Right renal pelvis (tissue), 4 donors: ENCODE measurements at places on chromosomes 11 and 22. TPM values are rescaled to one million over a fixed set of nuclear protein-coding genes. Genes with fewer than 3 reads are reported as not detected.

DNA sequence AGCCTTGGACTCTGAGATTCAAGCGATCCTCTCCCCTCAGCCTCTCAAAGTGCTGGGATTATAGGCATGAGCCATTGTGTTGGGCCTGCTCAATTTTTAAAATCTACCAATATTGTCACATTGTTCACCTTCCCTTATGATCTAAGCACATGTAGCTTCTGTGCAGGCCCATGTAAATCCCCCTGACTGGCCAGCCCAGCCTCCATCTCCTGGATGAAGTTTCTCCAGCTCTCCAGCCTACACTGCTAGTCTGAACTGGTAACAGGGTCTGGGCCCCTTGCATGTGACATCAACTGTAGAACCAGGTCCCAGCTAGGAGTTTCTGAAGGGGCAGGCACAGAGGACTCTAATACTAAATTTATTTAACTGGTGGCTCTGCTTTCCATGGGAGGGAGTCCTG, 32.8 kb upstream of the YPEL1 start:
- DNase-seq = no peak

DNA sequence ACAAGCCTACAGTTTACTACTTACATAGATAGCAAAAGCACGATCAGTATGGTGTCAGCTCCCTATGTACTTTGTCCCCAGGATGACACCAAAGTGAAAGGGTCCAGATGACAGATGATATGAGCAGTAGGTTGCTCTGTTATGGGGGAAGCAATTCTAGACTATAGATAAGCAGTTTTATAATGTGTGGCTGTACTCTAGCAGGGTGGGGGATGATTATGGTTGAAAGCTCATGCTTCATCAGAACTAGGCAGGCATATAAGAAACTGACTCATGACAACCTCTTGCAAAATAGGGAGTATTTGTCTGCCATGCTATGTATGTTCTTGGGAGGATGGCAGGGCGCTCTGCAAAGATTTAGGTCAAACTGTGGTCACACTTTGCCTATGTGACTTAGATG, 158.2 kb upstream of the ZBED5 start:
- no peak for DNase-seq

- no peak for DNase-seq
Observed at GRCh38 chr22:48510599-48510998, 1317.1 kb downstream of the BRD1 start.

DNA sequence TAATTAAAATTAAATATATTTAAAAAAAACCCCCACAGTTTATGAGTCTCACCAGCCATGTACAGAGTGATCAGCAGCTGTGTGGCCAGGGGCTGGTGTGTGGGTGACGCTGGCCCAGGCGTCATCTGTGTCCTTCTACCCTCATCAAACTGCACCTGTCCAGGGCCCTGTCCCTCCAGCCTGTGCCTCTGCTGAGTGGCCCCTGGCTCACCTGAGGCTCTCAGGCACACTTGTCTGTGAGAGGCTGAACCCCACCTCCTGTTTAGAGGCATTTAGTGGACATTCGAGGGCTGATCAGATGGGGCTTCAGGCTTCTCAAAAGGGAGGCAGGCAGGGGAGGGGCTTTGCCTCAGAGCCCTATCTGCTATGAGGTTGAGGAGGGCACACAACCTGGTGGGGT, 29.9 kb upstream of the SMIM38 start:
- DNase-seq = no peak

- DNase-seq = no peak
Observed at GRCh38 chr22:48218889-48219420, 1456.5 kb downstream of the TBC1D22A start.

GRCh38 chr11:15307619-15308024, 192.9 kb downstream of the INSC start:
- DNase-seq = no peak

DNA sequence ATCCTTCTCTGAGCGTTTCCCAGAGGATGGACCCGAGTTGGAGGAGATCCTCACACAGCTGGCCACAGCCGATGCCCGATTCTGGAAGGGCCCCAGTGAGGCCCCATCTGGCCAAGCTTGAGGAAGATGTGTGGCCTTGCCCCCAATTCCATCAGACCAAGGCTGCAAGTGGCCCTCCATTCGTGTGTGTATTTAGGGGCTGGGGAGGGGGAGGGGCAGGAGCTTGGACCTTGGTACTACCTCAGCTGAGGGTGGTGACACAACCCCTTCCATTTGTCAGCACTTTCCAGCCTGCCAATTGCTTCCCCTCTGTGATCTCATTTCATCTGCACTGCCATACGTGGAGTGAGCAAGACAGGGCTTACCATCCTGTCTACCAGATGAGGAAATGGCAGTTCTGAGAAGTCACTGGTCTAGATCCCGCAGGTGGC, 1.3 kb upstream of the BBS1 start:
- no peak for DNase-seq

DNA sequence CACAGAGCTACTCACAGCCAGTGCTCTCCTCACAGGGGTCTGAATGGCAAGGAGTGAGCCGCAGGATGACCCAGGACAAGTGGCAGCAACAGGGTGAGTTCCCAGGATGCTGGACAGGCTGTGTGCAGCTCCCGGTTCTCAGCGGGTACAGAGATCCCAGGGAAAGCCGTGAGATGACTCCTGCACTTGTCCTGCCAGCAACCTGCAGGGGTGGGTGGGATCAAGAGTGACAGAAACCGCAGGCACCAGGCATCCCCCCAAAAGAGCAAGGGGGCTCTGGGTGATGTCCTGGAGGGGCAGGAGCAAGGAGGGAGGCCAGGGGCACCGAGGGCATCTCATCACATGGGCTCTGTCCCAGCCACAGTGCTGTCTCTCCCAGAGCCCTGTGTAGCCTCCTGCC, 15.9 kb upstream of the PRODH start:
- DNase-seq = no peak

- DNase-seq = no peak
Observed at GRCh38 chr11:118102721-118103261, 16.0 kb upstream of the SMIM35 start.

GRCh38 chr11:93143186-93143585, 54.6 kb downstream of the SLC36A4 start:
- no peak for DNase-seq

GRCh38 chr11:132114743-132115142, 744.3 kb downstream of the NTM start:
- DNase-seq = no peak

DNA sequence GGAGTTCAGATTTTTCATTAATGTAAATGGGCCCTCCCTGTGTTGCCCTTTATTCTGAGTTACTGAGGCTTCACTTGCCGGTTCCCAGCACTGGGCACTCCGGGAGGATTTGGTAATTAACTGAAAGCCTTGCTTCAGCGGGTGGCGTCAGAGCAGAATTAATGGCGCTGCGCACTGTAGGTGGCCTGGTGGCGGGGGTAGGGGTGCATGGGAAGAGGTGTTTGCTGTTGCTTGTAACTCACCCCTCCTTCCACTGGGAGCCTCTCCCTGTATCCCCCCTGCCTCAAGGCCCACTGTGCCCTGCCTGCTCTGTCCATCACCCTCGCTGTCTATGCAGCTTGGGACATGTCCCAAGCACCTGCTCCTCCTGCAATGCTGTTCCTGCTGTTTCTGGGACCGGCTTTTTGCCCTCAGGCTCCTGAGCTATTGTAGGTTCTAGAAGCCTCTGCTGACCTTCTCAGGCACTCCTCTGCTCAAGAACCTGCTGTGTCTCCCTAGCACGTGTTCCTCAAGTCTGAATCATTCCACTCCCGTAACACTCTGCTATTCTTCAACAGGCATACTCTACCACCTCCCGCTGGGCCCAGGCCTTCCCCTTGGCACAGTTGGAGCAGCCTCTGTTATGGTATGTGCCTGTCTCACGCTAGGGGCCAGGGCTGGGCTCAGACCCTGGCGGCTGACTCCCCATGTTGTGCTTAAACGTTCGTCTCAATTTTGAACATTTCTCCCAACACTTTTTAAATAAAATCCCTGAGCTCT, 24.4 kb downstream of the ARHGAP8 start:
- DNase-seq = no peak

- no peak for DNase-seq
Observed at GRCh38 chr11:20415432-20415831, 27.9 kb downstream of the PRMT3 start.

- no peak for DNase-seq
Observed at GRCh38 chr11:22684082-22684481, 17.7 kb downstream of the GAS2 start.

DNA sequence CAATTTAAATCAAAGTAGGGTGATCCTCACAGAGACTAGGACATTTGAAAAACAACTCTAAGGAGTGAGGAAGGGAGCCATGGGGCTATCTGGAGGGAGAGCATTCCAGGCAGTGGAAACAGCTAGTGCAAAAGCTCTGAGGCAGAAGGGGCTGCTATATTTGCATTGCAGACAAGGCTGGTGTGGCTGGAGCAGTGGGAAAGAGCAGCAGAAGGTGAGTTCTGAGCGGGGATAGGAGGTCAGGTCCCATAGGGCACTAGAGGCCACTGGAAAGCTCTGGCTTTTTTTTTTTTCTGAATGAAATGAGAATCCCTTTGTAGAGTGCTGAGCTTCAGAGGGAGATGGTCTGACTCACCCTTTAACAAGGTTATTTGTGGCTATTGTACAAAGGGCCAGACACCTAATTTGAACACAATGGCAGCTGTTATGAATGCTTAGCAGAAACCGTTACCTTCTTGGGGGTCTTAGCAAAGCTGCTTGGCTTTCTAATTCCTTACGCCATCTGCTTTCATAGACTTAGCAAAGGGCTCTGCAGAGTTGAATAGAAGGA, 291.6 kb downstream of the BUD13 start:
- no peak for DNase-seq

DNA sequence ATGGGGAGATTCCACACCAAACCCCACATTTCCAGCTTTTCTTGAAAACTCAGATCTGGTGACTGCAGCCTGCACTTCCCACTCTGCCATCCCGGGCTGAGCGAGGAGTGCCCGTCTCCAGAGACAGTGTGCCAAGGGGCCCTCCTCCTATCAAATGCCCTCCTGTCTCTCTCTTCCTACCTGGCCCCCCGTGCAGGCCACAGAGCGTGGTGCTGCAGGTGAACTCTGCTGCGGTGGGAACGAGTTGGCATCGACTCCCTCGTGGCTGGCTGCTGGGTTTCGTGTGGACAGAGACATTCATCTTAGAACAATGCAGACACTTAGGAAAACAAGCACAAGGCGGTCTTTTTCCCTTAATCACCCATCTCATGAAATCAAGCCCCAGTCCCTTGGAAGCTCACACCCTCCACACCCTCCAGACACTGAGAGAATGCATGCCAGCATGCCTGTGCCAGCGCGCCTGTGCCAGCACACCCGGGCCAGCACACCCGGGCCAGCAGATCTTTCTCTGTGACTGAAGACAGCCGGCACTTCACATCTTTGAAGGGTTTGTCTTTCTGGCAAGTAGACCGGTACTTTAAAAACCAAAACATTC, 65.0 kb downstream of the PARVB start:
- no peak for DNase-seq

- no peak for DNase-seq
Observed at GRCh38 chr11:5283086-5283485, 13.3 kb upstream of the HBE1 start.

GRCh38 chr22:24144778-24145085, 36.6 kb upstream of the SUSD2 start:
- DNase-seq = no peak

DNA sequence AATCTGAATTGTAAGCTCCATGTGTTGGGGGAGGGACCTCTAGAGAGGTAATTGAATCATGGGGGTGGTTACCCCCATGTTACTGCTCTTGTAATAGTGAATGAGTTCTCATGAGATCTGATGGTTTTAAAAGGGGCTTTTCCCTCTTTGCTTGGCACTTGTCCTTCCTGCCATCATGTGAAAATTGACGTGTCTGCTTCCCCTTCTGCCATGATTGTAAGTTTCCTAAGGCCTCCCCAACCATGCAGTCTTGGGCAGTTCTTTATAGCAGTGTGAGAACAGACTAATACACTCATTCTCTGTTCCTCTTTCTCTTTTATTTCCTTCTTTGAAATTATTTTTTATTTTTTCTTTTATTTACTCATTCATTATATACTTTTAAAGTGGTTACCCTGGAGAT, 239.4 kb downstream of the CSNK2A3 start:
- no peak for DNase-seq

- DNase-seq = no peak
Observed at GRCh38 chr11:57977709-57978108, 46.0 kb upstream of the OR9Q1 start.

DNA sequence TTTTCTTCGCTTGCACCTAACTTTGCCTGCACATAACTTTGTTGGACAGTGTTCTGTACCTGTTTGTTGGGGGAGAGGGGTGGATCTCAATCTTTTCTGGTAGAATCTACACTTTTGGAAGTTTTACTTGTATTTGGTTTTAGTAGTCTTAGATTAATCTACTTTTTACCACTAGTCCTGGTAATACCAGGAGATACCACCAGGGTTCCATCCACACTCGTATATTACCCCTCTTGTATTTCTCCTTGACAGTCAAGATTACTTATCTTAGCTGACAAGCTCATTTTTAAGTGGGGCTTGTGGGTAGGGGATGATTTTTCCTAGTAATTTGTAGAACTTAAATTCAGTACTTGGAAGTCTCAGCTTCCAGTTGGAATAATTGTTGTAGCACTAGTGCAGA, 37.3 kb upstream of the TECTA start:
- no peak for DNase-seq

DNA sequence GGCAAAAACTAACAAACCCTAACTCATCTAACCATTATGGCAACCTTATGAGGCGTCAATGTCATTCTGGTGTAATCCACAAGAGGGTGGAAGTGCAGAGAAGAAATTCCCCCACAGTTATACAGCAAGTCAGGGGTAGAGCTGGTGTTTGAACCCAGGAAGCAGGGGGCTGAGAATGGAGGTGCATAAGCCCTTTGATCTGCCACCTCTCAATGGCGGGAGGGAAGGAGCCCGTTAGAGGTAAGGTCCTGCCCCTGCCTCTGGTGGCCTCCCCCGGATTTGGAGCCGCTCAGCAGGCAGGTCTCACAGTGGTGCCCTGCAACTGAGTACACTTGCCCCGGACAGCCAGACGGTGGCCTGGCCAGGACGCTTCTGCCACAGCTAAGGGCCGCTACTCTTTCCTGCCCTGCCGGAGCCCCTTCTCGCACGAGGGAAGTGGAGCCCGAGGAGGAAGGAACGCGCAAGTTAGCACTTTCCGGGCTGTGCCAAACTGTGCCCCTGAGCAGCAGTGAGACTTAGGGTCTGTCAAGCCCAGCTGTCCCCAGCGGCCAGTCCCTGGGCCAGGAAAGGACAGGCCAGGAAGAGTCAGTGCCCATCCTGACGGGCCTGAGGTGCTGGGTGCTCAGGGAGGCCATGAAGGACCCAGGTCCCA, 1.1 kb downstream of the FXYD2 start:
- no peak for DNase-seq

OR10A4 gene
- polyA plus RNA-seq = not detected

CDC42BPG gene
- 4.4 TPM for polyA plus RNA-seq

SCGB1D2 gene
- 1.9 TPM for polyA plus RNA-seq

TCN1 gene
- polyA plus RNA-seq = not detected

APOL5 gene
- polyA plus RNA-seq = not detected

PTPRJ gene
- 25.0 TPM for polyA plus RNA-seq

RAG2 gene
- 0.33 TPM for polyA plus RNA-seq

RAB39A gene
- polyA plus RNA-seq = 1.2 TPM

UPK3A gene
- polyA plus RNA-seq = 8.8 TPM
